GM23338 (cell line): ENCODE measurements at places on chromosomes 3 and 15. TPM values are rescaled to one million over a fixed set of nuclear protein-coding genes. Genes with fewer than 3 reads are reported as not detected.

Gene CELF6
- 0.14 TPM in 1 of 2 replicates, not detected in the other for total RNA-seq

DNA sequence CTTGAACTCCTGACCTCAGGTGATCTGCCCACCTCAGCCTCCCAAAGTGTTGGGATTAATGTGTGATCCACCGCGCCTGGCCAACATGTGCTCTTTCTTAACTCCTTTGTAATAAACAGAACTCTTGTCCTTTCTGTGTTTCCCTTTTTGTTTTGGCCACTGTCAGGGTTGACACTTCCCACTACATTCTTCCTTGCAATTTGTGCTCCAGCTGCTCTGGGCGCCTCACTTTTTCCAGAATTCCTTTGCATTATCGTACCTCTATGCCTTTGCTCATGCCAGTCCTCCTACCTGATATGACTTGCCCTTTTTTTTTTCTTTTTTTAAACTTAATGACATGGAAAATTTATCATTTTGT lies 38.8 kb upstream of the SMAD3 start:
- DNase-seq, result no peak

DNA sequence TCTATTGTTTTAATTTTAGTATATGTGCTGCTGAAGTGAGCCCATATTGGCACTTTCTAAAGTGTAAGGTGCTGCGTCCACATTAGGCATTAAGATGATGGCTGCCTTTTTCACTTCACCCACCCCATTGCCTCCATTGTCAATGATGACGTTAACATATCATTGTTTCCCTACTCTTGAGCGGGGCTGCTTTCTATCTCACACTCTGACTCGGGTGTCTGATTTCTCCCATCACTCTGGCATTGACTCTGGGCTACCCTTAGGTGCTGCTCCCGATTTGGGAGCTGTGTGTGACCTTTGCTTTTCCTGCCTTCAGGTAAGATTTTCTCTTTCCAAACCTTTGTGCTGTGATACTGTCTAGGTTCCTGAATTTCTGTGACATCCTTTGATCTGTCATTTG lies 28.8 kb downstream of the CGNL1 start:
- DNase-seq, result peak; percentile 44

- DNase-seq, result no peak
These were observed 276.7 kb upstream of the RARB start for GRCh38 chr3:25151281-25151902.

DNA sequence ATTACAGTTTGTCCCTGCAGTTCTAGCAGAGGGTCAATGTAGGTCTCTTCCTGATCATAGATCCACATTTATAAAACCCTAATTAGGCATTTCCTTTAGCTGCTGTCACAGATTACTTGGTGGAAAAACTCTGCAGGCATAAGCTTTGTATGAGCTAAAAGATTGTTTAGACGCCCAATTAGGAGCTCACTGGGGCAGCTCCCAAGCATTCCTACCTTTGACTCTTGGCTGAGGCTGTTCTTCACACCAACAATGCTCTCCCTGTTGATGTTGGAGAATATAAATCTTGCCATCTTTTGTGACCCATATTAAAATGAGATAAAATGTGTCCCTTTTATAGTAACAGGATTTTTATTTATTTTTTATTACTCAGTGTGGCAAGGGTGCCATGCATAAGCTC lies 148.3 kb upstream of the TRIM42 start:
- no peak for DNase-seq

- no peak for DNase-seq
These were observed 432.7 kb upstream of the ARHGEF26 start for GRCh38 chr3:153688301-153689120.

Gene PLSCR4
- total RNA-seq, result 5.2 TPM in 2 replicates

GRCh38 chr3:120956143-120956542 lies 48.1 kb downstream of the STXBP5L start:
- no peak for DNase-seq

Gene ARHGAP31
- 4.2 and 4.3 TPM in 2 replicates for total RNA-seq
